ENCODE measurements at places on chromosomes 4 and X. TPM values are rescaled to one million over a fixed set of nuclear protein-coding genes. Genes with fewer than 3 reads are reported as not detected.

Gene MAGEA4
- total RNA-seq = not detected

Gene MAGEA2
- not detected for total RNA-seq

Gene TBC1D9
- 7.9 TPM for total RNA-seq

Gene RPS6KA6
- total RNA-seq = not detected

Gene GYG2
- 4.0 TPM for total RNA-seq

Gene TIMP1
- 333 TPM for total RNA-seq

Gene MND1
- 12.3 TPM for total RNA-seq

Gene MAGEA9
- not detected for total RNA-seq

Gene WFS1
- total RNA-seq = 7.6 TPM

Gene IL3RA
- not detected for total RNA-seq

Gene C4orf17
- total RNA-seq = not detected

Gene CRLF2
- 0.59 TPM for total RNA-seq

Gene GALNTL6
- not detected for total RNA-seq

Gene MAPK10
- 0.17 TPM for total RNA-seq

Gene ETDA
- not detected for total RNA-seq

Gene NUDT11
- 3.3 TPM for total RNA-seq

Gene ASB9
- not detected for total RNA-seq

Gene LRIT3
- total RNA-seq = not detected

Gene PPEF2
- not detected for total RNA-seq

Gene PCSK1N
- 0.72 TPM for total RNA-seq

Gene VAMP7
- total RNA-seq = 40.3 TPM

Gene NEUROG2
- not detected for total RNA-seq

- DNase-seq = no peak
Measured at GRCh38 chr4:5869966-5870619, 22.8 kb downstream of the CRMP1 start.

GRCh38 chr4:7722766-7723387 is 216.8 kb downstream of the AFAP1 start:
- no peak for DNase-seq

DNA sequence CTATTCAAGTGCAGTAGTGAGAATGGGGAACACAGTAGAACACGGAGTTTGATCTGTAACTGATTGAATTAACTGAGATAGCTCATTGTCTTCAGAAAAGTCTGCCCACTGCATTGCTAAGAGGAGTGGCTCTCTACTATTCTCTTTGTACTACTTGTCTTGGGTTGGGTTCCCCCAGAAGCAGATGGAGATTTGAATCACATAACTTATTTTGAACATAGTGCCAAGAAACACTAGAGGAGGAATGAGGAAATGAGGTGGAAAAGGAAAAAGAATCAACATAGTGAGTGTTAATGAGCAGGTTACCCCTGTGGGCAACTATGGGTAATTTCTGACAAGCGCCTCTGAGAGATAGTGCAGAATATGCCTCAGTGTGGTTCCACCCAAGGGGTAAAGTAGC is 362.7 kb downstream of the STIM2 start:
- no peak for DNase-seq

DNA sequence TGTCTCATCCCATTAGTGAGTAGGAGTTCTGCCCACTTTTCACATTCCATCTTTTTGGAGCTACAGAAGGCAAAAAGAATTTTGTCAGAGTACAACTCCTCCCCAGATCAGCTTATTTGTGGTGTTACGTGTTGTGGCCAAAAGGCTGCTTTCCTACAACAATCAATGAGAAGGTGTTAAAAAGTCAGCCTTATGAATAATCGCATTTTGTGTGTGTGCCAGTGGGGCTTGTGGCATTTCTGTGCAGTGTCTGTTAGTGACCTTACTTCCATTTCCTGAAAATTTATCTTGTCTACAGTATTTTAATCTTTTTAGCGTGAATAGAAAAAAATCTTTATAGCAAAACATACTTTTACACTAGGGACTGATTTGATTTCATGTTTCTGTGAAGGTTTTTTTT is 458.3 kb upstream of the LCORL start:
- DNase-seq = no peak

GRCh38 chr4:138945401-138945800 is 70.2 kb upstream of the NOCT start:
- no peak for DNase-seq

DNA sequence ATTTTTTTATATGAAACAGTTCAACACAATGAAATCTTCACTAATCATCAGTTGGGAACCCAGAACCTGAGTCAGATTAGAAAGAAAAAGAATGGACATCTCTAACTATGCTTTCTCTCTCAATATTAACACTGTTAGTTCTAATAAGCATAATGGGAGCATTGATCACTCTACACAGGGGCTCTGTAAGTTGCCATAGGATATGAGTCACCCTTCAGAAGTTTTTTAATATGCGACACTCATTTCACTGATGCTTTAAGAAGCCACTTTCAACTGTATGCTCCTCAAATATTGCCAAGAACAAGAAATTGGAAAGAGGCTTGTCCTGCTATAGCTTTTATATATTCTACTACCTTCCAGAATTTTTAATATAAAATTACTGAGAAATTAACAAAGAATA is 187.0 kb downstream of the AASDH start:
- DNase-seq = no peak

GRCh38 chrX:41958861-41959260 is 35.5 kb upstream of the CASK start:
- DNase-seq = no peak

- no peak for DNase-seq
Measured at GRCh38 chr4:76569706-76570105, 134.7 kb downstream of the SHROOM3 start.

DNA sequence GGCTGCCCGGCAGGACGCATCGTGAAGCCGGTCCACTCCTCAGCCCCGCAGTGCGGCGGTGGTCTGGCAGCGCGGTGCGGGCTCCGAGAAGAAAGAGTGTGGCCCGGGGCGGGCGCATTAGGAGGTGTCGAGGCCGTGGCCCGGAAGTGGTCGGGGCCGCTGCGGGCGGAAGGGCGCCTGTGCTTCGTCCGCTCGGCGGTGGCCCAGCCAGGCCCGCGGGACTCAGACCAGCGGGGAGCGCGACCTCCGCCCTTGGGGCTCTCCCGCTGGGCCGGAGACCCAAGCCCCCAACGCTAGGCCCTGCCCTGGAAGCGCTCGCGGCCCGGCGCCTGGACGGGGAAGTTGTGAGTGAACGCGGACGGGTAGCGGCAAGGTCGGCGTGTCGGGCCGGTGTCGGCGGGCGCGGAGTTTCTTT is 60.0 kb downstream of the HS3ST1 start:
- DNase-seq = no peak

GRCh38 chrX:49072712-49073095 is 1.1 kb downstream of the PRAF2 start:
- DNase-seq = no peak

DNA sequence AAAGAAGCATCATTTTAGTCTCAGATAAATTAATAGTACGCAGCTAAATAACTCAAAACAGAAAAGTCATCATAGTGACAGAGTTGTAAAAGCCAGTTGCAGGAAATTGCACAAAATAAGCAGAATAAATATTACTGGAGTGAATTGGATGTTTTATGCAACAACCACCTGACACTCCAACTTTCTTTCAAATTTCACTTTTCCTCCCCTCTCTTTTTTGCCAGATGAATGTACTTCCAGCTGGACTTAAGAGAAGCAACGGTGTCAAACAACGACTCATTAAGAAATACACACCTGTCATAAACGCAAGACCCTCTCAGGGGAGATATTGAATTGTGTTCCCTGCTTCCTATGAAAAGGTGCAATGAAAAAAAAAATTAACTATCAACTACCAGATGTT is 120.2 kb upstream of the HCCS start:
- no peak for DNase-seq

GRCh38 chrX:101745046-101745445 is 85.4 kb upstream of the ARMCX2 start:
- no peak for DNase-seq

- DNase-seq = no peak
Measured at GRCh38 chrX:28854637-28855036, 267.4 kb downstream of the IL1RAPL1 start.

DNA sequence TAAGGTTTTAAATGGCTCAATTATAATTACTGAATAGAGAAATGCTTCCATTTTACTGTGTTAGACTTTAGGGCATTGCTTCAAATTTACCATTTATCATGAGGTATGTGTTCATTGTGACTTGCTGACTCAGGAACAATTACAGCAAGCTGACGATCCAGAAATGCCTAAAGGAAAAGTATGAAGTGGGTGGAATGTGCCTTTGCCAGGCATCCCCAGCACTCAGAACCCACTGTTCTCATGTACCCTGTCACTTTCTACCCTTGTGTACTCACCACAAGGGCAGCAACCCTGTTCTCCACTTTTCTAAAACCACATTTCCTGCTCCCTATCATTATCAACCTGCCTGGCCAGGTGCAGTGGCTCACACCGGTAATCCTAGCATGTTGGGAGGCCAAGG is 41.5 kb downstream of the QRFPR start:
- DNase-seq = no peak

GRCh38 chr4:3296651-3297050 is 3.8 kb downstream of the RGS12 start:
- DNase-seq = no peak

GRCh38 chr4:8107146-8107657 is 51.4 kb downstream of the ABLIM2 start:
- DNase-seq = no peak

GRCh38 chr4:2942037-2942531 is 21.1 kb downstream of the NOP14 start:
- no peak for DNase-seq

DNA sequence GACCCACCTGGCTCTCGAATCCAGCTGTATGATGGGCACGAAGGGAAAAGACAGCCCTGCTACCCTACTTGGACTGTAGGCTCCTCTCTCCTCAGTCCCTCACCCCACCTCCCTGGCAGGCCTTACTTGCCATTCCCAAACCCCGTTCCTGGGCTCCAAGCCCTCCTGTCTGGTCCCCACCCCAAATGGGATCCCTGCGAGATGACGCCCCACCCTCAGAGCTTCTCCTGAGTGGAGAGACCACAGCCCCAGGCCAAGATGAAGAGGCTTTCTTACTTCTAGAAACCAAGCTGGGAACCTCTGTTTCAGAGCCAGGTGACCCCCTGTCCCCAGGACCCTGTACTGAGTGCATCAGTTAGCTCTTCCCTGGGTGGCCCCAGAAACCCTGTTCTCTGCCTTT is 4.5 kb downstream of the NALF2 start:
- no peak for DNase-seq

DNA sequence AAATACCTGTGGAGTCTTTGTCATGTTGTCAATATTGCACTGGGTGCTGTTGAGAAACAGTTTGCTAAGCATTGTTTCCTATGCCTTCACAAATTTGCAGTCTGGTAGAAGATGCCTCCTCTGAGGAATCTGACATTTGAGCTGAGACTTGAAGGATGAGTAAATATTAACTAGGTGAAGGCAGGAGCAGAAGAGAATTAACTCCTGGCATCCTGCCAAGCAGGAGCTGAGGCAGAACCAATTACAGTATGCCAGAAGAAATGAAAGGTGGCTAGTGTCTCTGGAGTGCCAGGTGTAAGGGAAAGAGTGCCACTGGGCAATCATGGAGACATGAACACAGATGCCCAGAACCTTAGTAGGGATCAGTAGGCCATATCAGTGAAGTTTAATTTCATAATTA is 1778.2 kb upstream of the PCDH10 start:
- no peak for DNase-seq

- DNase-seq = no peak
Measured at GRCh38 chr4:98801259-98801725, 127.6 kb downstream of the EIF4E start.

GRCh38 chrX:114065577-114066223 is 518.2 kb upstream of the HTR2C start:
- no peak for DNase-seq

DNA sequence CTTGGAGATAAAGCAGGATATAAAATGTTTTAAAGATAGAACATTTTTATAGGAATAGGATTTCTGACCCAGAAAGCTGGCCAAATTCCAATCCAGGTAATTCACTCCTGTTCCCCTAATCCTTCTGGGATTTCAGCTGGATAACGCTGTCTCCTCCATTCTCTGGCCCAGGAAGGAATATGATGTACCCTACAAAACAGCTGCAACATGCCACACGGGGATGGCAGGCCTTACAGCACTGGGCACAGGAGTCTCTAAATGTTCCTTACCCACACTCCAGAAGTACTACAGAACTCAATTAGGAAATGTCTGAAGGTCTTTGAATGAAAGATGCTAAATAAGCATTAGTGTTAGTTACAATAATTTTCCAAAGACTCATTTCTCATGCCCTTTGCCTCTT is 15.8 kb downstream of the CAMK2D start:
- DNase-seq = no peak

- no peak for DNase-seq
Measured at GRCh38 chr4:100071506-100071905, 118.8 kb downstream of the DDIT4L start.

- no peak for DNase-seq
Measured at GRCh38 chr4:103692615-103693014, 27.2 kb downstream of the TACR3 start.

GRCh38 chr4:122604146-122604545 is 16.7 kb downstream of the IL21 start:
- no peak for DNase-seq

DNA sequence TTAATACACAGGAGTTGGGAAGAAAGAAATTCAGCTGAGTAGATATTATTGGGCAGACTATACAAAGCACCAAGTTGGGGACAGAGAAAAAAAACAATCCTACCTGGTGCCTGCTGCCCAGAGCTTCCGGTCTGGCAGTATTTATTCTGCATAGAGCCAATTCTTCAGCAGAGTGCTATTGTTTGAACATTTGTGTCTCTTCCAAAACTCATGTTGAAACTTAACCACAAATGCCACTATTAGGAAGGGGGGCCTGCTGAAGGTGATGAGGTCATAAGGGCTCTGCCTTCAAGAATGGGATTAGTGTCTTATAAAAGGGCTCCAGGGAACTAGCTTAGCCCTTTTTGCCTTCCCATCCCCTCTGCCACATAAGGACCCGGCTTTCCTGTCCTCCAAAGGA is 136.2 kb downstream of the EVC2 start:
- no peak for DNase-seq

DNA sequence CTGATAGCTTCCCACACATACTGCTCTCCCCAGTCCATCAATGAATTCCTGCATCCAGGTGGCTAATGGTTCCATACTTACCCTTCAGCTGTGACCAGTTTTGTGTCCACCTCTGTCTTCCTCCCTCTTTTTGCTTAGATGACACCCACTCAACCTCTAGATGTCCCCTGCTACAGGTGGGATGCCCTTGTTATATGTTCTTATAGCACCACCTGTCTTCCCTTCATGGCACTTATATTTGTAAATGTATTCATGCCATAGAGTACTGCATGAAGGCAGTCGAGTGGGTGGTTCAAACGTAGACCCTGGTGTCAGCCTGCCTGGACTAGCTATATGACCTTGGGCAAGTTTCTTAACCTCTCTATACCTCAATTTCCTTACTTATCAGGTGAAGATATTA is 6.5 kb upstream of the USP46 start:
- no peak for DNase-seq

GRCh38 chrX:78307665-78308064 is 19.7 kb downstream of the CYSLTR1 start:
- DNase-seq = no peak

- DNase-seq = no peak
Measured at GRCh38 chrX:10414862-10415261, 205.5 kb downstream of the MID1 start.

- DNase-seq = no peak
Measured at GRCh38 chr4:77872723-77873445, 10.3 kb downstream of the MRPL1 start.
